ENCODE measurements at places on chromosomes 1 and 21.

- DNase-seq = peak; percentile 8
Observed at GRCh38 chr1:11944358-11944931, 9.9 kb downstream of the PLOD1 start.

DNA sequence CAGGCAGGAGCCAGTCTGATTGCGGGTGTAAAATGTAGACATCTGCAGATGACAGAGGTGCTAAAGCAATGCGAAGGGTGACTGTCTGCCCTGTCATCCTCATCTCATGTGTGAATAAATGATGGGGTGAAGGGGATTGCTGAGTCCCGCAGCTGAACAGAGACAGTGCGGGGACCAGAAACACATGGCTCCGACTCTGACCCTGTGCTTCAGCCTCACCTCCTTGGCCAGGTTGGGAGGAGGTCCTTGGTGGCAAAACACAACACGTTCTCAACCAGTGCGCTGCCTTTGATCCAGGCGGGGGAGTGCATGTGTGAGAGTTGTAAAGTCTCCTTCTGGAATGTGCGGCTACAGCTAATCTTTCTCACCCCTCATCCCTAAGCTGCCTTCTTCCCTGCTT is 32.0 kb upstream of the TTC22 start:
- no peak for DNase-seq

GRCh38 chr1:94130851-94131595 is 10.1 kb upstream of the ABCA4 start:
- no peak for DNase-seq

DNA sequence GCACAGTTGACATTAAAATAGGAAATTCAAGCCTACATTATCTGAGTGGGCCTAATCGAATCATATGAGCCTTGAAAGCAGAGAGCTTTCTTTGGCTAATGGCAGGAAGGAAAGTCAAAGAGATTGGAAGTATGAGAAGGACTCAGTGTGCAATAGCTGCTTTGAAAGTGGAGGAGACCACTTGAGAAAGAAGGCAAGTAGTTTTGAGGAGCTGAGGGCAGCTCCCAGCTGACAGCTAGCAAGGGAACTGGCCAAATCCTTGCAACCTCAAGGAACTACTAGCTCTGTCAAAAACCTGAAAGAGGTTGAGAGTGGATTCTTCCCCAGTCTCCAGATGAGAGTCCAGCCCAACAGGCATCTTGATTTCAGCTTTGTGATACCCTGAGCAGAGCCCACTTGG is 149.0 kb upstream of the CACYBP start:
- no peak for DNase-seq
